ENCODE measurements at places on chromosomes 4 and X.

GRCh38 chrX:136936183-136936549 is 55.6 kb upstream of the RBMX start:
- DNase-seq = no peak

- DNase-seq = no peak
Measured at GRCh38 chr4:152949930-152950329, 13.8 kb downstream of the FHDC1 start.

GRCh38 chr4:150990993-150991392 is 24.1 kb downstream of the LRBA start:
- DNase-seq = no peak

GRCh38 chrX:107978707-107979307 is 3.4 kb downstream of the TEX13B start:
- DNase-seq = no peak

DNA sequence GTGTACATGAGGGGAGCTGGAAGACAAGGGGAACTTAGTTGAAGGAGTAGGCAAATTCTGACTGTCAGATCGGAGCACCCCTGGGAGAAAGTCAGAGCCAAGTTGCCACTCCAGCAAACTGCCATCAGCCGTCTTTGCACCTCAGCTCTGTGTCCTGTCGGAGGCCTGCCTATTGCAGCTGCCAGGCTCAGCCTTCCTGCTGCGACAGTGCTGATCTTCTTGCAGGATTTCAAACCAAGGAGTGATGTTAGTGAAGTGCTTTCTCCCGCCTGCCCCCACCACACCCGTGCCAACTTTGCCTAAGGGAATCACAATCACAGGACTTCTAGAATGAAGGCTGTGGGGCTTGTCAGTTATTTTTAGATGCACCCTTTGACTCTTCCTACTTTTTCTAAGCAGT is 185.3 kb downstream of the KIT start:
- no peak for DNase-seq

- no peak for DNase-seq
Measured at GRCh38 chr4:57110640-57111511, 691 bp upstream of the IGFBP7 start.

DNA sequence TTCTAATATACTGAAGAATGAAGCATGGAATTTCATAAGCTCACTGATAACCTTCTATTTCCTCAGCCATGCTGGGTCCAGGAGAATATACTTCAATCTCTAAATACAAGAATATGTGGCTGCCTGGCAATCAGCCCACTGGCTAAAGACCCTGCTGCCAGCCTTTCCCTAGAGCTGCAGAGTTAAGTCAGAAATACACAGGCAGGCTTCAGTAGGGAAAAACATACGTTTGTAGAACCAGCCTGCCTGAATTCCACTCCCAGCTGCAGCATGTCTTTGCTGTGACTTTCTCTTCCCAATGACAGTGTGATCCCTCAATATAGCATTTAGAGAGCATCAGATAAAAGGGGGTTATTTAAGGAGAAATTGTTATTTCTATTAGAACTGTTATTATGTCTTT is 289.1 kb downstream of the PCDH19 start:
- no peak for DNase-seq
